Activated T-cell treated with anti-CD3 and anti-CD28 coated beads for 4 hours (primary cell): ENCODE measurements at places on chromosomes 12 and 14.

DNA sequence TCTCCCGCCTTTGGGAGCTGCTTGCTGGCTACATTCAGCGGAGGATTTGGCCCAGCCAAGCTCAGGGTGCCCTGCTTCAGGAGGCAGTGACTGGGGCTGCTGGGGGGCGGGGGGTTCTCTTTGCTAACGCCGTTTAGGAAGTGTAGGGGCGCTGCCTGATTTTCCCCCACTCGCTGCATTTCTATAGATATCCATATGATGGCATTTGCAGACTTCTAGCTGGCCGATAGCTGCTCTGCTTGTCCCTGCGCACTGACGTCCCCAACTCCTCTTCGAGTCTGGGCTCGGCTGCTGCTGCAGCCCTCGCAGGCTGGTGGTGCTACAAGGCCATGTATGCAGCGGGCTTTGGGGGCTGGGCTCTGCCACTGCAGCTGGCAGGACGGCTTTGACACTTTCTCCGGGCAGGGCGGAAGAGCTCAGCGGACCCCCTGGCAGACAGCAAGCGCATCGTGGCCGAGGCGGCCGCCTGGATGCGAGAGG, 3.1 kb downstream of the LRFN5 start:
- DNase-seq, result no peak

GRCh38 chr12:108517288-108518100, 2.4 kb downstream of the FICD start:
- no peak for DNase-seq

DNA sequence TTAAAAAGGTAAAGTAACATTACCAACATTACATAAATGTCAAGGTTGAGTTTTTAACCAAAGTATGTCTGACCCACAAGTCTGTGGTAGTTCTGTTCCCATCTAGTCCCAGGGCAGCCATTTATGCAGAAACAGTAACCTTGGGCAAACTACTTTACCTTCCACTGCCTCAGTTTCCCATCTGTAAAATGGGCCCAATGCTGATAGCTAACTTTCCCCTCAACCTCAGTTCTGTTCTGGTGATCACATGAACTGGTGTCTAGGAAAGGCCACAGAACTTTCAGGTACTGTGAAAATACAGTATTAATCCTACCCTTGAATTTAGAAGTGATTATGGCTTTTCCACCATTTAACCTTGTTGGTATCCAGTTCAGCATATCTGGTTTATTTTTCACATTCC, 113.6 kb downstream of the ZFP36L1 start:
- DNase-seq, result no peak

- no peak for DNase-seq
Observed at GRCh38 chr14:51236314-51236713, 3.7 kb upstream of the TMX1 start.

DNA sequence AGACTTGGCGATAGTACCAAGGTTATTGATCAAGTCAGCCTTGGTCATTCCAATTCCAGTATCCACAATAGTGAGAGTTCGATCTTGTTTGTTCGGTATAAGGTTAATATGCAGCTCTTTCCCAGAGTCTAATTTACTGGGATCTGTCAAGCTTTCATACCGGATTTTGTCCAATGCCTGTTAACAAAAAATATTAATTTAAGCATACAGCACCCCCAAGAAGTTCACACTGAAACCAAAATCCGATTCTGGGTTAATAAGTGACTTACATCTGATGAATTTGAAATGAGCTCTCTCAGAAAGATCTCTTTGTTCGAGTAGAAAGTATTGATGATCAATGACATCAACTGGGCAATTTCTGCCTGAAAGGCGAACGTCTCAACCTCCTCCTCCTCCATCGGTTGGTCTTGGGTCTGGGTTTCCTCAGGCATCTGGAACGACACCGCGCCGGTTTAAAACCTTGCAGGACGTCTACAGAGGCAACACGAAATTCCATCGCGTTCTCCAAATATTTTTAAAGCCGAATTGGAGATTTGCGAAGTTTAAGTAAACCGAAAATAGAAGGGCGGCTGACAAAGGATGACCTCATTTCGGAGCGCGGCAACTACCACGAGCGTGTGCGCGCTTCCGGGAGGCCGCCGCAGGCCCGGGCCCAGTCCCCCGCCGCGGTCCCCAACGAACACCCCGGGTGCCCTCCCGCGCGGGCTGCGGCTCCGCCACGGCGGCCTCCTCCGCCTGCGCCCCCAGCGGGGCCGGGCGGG, 716 bp downstream of the HSP90AA1 start:
- no peak for DNase-seq
